ENCODE measurements at places on chromosomes 5 and 9.

DNA sequence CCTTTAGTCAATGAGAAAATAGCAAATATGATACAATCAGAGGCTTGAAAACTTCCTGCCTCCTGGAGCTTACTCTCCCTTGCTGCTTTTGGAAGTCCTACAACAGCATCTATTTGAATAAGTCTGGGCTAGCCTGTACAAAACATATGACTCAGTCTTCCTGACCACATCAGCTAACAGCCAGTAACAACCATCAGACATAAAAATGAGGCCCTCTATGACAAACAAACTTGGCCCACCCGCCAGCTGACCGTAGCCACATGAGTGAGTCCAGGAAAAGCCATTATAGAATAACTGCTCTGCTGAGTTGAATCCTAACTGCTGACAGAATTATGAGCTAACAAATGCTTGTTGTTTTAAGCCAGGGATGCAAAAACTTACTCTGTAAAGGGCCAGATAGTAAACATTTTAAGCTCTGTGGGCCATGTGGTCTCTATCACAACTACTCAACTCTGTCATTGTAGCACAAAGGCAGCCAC, 347.6 kb downstream of the PTPRD start:
- no peak for DNase-seq

DNA sequence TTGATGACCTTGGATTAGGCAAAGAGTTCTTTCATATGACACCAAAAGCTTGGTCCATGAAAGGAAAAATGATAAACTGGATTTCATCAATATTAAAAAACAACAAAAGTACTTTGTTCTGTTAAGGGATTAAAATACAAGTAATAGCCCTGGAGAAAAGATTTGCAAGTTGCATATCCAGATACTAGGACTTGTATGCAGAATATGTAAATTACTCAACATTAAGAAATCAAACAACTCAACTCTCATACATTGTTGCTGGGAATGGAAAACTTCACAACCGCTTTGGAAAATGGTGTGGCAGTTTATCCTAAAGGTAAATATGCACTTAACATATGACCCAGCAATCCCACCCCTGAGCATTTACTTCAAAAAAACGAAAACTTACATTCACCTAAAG, 112.0 kb downstream of the ADAMTS19 start:
- no peak for DNase-seq

DNA sequence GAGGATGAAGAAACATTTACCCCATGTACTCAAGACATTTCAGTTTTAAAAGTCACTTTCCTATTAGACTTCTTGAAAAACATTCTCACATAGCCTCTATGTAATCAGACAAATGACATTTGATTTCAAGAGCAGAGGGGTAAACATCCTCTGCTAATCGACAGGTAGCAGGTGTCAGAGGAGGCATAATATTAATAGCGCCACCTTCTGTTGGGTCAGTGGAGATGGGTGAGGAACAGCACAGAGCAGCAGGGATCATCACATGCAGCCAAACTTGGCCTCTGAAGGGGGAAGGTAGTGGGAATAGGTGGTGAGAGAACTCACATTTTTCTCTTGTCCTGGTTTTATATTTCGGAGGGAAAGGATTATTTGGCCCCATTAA, 3.3 kb upstream of the LSM11 start:
- DNase-seq, result no peak

DNA sequence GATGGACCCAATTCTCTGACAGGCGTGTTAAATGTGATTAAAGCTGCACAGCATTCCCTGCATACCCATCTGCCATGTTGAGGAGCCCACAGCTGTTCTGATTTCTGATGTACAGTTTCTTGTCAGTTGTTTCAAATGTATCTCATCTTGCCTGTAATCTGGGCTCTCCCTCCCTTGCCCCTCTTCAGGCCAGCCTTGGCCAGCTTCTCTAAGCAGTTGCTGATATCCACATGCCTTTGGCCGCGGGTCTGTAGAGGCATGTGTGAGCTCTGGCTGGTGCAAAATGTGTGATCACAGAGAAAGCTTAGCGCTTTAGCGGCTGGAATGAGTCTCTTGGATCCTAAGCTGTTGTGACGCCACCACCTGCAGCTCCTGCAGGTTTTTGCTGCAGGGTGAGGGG, 332.0 kb downstream of the MLLT3 start:
- no peak for DNase-seq

DNA sequence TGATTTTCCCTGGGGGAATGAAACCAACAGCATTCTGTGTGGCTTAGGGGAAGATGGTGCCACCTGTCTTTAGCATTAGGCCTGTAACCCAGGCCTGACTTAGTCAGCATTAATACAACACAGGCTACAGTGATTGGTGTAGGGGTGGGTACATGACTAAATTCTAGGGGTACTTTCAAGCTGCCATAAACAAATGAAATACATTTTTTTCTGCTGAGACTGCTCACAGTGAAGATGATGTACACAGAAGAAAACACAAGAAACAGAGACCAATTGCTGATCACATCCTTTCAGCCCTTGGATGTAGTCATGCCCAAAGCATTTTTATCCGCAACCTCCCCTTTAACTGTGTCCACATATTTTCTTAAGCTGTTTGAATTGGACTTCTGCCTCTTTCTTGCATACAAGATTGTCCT, 527.2 kb downstream of the KCTD16 start:
- no peak for DNase-seq

GRCh38 chr9:14303521-14303920, 10.4 kb downstream of the NFIB start:
- no peak for DNase-seq

- peak; percentile 68 for DNase-seq
Observed at GRCh38 chr5:43042626-43043399, 2.7 kb upstream of the ANXA2R start.

DNA sequence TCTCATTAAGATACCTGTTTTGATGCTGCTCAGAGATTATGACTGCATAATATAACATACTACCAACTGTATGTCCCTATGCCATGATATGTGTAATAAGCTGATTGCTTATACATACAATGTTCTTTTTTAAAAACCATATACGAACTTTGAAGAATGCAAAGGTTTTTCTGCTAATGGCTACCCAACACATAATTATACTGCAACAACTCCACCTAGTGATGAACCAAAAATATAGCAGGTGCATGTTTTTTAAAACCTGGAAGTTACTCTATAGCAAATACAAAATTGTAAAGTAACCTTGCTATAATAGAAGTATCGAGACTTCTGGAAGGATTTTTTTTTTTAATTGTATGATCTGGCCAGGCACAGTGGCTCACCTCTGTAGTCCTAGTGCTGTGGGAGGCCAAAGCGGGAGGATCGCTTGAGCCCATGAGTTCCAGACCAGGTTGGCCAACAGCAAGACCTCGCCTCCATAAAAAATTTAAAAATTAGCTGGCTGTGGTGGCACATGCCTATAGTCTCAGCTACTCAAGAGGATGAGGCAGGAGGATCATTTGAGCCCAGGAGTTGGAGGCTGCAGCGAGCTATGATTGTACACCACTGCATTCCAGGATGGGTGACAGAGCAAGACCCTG, 49.1 kb downstream of the HOMER1 start:
- no peak for DNase-seq

DNA sequence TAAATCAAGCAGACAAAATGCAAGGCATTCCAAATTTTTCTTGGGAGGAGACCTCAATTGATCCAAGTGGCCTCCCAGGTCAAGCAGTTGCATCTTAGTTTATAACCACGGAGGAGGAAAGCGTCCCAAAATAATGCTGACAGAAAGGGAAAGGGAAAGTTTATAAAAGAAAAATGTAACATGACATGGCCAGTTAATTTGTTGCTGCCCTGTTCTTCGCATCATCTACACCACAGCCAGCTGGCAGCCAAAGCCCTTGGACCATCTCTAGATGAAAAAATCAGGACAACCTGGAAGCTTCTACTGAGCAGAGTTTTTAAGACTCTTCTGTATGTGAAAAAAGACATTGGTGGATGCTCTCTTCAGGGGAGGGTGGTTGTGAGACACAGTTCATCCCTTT, 128.8 kb upstream of the FBXL7 start:
- no peak for DNase-seq

DNA sequence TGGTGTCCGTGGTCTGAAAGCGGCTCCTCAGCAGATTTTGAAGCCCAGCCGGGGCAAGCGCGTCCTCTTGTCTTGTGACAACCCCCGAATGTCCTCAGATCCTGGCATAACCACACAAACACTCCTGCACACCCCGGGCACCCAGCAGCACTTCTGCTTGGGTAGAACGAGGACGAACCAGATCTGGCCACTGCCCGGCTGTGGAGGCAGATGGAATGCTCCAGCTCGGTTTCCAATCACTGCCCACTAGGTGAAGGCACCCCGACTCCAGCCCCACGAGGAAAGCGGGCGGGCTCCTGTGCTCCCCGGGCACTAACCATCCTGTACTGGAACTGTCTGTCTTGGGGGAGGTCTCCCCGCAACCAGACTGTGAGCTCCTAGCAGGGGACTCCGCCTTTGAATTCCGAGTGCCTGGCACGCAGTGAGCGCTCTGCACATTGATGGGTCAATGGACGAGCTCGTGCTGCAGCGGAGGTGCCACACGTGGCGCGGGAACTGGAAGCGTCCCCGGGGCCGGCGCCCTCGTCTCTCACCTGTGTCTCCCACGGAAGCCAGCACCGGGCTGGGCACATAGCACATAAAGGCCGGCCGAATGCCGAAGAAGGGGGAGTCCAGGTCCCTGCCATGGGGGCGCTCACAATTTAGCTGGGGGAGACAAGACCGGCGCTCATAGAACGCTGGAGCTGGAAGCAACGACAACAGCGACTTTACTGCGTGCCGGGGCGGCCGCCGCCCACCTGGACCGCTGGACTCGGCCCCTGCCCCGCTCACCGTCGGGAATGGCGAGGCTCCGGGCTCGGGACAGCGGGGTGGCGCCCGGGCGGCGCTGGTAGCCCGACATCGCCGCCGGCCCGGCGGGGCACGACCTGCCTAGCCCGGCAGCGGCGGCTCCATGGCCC, 608 bp downstream of the ENTR1 start:
- DNase-seq, result no peak

DNA sequence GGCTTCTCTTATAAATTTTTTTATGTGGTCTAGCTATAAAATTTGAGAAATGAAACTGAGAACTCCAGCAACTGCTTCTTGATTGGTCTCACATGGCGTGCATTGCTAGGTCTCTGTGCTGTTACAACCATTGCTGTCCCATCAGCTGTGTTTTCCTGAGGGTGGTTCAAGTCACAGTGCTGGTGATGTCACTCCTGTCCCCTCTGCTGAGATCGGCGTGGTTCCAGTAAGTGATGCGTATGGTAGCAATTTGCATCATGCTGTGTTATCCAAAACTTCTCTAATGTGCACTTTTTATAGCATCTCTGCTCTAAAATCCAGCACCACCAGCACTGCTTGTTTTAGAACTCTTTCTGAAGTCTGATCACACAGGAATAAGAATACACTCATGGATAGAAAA, 112.6 kb upstream of the ZNF608 start:
- DNase-seq, result no peak

DNA sequence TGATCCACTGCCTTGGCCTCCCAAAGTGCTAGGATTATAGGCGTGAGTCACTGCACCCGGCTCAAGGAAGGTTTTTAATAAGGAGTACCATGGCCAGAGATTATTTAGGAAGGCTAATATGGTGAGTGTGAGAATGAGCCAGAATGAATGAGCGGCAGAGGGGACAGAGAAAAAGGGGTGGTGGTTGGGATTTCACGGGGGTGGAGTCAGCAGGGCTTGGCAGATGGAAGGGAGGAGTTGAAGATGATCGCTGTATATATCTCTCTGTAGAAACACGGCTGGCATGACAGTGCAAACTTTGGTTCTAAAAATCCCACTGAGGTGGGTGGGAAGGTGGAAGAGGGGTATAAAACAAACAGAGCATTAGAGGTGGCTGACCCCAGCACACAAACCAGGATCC, 176.7 kb upstream of the TBC1D2 start:
- no peak for DNase-seq

- DNase-seq, result no peak
Observed at GRCh38 chr5:57302643-57303042, 128.8 kb downstream of the GPBP1 start.

DNA sequence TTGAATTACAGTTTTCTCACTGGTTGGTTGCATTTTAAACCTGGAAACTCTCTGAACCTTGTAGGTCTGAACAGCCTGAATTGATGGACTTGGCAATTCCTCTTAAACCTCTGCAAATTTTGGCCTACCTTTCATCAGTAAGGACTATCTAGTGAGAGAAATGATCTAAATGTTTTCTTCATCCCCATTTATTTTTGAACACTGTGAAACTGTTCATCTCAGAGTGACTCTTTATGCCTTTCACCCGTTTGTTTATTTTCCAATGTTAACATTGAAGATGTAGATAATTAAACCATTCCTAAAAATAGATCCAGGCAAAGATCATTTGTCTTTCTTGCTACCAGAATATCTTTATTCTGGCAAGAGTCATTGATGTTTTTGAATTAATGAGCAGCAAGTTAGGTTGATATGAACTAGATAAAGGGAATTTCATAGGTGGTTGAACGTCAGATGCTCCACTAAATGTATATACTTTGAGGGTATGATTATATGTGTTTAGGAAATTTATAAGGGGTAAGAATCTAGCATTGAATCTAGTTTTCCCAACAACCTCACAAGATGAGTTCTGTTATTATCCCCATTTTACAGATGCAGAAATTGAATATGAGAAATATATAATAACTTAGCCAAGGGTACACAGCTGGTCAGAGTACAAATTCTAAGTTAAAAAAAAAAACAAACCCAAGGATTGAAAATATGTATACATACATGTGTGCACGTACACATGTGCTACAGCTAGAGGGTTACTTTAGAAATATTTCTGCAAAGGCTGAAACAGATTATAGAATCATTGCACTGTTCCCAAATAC, 3.4 kb downstream of the CPEB4 start:
- DNase-seq, result no peak

- no peak for DNase-seq
Observed at GRCh38 chr5:10607666-10608073, 43.8 kb downstream of the ANKRD33B start.

DNA sequence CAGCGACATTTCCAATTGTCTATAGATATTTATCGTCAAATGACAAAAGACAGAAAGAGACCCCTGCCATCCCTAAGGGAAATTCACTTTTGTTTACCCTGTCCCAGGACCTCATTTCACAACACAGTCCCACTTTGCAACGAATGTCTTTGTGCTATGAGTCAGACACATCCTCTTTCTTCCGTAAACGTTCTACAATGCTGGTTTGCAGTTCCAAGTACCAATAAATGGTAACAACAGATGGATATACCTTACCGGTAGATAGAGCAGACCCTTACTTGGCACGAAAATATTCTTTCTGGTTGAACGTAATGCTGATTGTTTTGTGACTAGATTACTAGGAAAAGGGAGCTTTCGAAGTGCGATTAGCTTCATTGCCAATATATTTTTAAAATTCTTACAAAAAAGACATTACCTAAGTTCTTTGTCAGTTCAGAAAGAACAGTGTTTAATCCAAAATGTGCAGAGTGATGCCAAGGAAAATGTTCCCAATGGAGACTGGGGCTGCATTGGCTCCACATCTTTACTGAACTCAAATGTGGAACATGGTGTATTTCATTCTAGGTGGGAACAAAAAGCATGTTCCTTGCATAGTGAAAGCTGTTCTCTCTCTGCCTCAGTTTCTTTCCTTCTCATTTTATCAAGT, 202.5 kb upstream of the SLC27A6 start:
- DNase-seq, result no peak

- no peak for DNase-seq
Observed at GRCh38 chr9:89684912-89685636, 80.3 kb downstream of the GADD45G start.
